ENCODE measurements at places on chromosomes 4 and X.

- no peak for DNase-seq
Observed at GRCh38 chrX:1914606-1915365, 299.9 kb downstream of the ASMT start.

DNA sequence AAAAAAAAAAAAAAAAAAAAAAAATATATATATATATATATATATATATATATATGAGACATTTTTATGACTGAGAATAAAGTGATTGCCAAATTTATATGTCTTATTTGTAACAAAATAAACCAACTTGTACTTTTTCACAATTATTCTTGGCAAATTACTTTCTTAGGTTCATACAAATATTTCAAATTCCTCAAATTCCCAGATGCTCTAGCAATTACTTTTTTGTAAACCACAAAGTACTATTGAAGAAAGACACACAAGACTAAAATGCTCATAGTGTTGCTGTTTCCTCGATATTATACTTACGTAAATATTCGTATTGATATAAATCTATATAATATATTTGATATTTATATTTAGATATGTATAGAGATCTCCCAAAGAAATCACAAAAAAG, 390.0 kb downstream of the FAT4 start:
- no peak for DNase-seq

GRCh38 chrX:40209951-40210617, 112.3 kb upstream of the BCOR start:
- no peak for DNase-seq

- DNase-seq, result no peak
Observed at GRCh38 chrX:112627206-112627605, 52.5 kb downstream of the LHFPL1 start.

GRCh38 chrX:136055651-136056221, 70.5 kb downstream of the SLC9A6 start:
- no peak for DNase-seq

DNA sequence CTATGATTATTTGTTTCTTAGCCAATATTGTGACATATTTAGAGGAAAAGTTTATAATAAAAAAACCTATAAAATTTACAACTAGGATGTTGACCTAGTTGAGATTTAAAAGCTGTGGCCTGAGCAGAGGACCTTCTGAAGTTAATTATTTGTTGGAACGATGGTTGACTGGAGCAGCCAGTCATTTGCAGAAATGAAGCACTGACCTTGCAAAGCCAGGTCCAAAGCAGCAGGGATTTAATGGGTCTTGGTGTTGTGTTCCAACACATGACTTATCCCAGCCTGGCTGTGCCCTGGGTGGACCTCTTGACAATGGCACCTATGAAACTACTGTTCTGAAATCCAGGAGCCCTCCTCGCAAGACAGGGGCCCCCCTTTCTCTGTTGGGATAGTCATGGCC, 235.2 kb downstream of the FRAS1 start:
- DNase-seq, result no peak

- DNase-seq, result no peak
Observed at GRCh38 chr4:173735049-173735448, 205.0 kb upstream of the HAND2 start.

- DNase-seq, result no peak
Observed at GRCh38 chrX:67574696-67575095, 30.9 kb downstream of the AR start.

DNA sequence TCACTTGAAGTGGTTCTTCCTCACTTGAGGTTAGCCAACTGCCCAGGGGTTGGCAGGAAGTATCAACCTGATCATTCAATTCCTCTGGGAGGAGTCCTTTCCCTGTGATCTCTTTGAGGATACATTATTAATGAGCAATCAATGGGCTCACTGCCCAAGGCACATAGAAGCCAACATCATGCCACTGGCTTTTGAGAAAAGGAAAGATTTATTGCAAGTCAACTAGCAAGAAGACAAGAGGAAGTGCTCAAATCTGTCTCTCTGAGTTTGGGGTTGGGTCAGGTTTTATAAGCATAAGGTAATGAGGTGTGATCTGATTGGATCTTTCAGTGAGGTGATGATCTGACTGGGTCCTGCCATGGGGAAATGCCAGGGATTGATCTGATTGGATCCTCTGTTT, 39.6 kb downstream of the FGFBP1 start:
- DNase-seq, result no peak

- peak; percentile 1 for DNase-seq
Observed at GRCh38 chrX:134484039-134484438, 24.1 kb downstream of the HPRT1 start.

- DNase-seq, result no peak
Observed at GRCh38 chrX:14508025-14508690, 21.2 kb upstream of the GLRA2 start.

- no peak for DNase-seq
Observed at GRCh38 chrX:99353412-99353811, 1056.7 kb downstream of the PCDH19 start.

- no peak for DNase-seq
Observed at GRCh38 chr4:41207291-41207831, 7.0 kb downstream of the APBB2 start.

GRCh38 chrX:112826023-112826422, 14.6 kb downstream of the AMOT start:
- DNase-seq, result no peak
